ENCODE measurements at places on chromosomes 6 and 20.

DNA sequence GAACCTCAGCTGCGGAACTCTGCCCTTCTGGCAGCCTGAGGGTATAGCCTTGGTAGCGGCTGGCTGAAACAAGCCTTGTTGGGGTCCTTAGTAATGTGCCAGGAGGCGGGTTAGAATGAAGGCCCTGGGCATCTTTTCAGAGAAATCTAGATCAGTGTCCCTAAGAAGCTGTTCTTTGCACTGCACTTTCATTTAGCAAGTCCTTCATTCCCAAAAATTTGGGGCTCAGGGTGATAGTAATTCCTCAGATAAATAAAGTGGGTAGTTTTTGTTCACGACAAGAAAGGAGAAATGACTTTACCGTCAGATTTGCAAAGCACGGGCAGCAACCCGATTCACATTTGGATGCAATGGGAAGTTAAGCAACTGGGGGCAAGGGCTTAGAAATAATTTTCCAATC is 3.2 kb downstream of the INSM1 start:
- no peak for DNase-seq

DNA sequence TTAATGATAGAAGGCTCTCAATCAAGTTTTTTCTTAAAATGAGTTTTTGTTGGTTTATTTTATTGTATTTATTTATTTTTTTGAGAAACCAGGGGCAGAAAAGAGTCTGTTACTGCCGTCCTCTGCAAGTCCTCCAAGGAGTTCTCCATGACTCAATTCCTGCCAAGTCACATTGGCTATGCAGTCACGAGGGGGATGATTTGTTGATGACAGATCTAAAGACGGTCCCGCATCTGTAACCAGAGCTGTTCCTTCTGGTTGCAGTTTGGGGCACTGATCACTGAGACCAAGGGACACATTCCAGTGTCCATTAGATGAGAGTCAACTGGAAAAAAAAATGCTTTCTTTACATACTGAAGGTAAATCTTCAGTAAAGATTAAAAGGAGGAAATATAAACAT is 13.9 kb upstream of the TSHZ2 start:
- no peak for DNase-seq

- DNase-seq = no peak
Measured at GRCh38 chr6:132972971-132973370, 158.6 kb downstream of the RPS12 start.

GRCh38 chr6:29628419-29629281 is 4.3 kb downstream of the GABBR1 start:
- DNase-seq = no peak

DNA sequence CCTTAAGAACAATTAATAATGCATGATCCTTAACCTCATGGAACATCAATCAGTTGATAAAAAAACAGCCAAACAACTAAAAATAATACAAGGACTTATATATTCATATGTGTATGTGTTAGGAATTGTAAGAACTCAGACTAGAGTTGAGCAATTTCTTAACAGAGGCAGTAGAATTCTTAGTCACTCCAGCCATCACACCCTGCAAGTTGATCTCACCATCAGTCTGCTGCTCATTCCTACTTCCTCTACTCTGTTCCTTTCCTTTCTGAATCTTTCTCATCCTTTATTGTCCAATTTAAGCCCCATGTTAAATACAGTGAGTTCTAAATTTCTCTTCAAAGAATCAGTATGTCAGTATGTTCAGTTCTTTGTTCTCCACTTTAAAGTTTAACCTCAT is 2.6 kb downstream of the ZNF165 start:
- no peak for DNase-seq

GRCh38 chr6:168849459-168849858 is 404.2 kb downstream of the THBS2 start:
- no peak for DNase-seq

DNA sequence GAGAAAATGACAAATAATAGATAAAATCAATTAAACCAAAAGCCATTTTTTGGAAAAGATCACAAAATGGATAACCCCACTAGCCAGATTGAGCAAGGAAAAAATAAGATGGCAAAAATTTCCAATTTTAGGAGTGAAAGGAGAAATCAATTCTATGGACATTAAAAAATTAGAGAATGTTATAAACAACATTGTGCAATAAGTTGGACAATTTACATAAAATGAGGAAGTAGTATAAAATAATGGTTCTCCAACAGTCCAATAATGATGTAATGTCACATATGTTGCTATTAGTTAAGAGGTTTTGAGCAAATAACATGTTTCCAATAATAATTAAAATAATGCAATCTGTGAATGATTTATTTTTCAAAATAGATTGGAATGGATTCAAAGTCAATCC is 3.1 kb upstream of the SNAP91 start:
- DNase-seq = no peak

GRCh38 chr20:43921227-43921780 is 6.7 kb downstream of the TOX2 start:
- DNase-seq = no peak

DNA sequence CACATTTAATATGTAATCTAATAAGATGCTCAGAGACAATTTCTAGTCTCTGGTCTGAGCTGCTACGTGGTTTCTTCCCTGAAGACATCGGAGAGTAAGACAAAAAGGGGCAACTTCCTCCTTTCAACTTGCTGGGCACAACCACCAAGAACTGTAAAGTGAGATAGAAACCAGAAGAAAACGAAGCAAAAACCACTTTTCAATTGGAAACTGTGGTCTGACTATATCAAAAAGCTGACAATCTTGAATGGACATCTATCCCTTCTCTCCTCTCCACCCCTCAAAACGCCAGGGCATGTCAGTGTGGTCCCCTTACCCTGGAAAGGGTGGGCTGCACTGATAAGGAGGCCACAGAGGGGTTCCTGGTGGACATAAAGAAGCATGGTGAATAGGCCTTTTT is 269.1 kb downstream of the CD83 start:
- no peak for DNase-seq

GRCh38 chr20:7458459-7458858 is 481.8 kb downstream of the HAO1 start:
- no peak for DNase-seq

DNA sequence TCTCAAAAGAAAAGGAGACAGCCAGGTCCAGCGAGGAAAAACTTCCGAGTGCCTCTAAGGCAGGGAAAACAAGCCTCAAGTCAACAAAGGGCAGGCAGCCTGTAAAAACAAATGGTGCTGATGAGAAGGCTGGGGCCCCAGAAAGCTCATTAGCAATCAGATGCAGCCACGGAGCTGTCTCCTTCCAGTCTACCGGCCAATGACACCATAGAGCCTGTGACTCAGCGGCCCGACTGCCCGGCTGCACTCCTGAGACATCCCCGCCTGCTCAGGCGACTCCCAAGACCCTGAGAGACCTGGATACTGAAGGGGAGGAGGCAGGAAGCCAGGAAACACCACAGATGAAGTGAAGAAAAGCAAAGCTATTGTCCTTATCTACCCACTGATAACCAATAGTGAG is 120.1 kb upstream of the HDDC2 start:
- no peak for DNase-seq

DNA sequence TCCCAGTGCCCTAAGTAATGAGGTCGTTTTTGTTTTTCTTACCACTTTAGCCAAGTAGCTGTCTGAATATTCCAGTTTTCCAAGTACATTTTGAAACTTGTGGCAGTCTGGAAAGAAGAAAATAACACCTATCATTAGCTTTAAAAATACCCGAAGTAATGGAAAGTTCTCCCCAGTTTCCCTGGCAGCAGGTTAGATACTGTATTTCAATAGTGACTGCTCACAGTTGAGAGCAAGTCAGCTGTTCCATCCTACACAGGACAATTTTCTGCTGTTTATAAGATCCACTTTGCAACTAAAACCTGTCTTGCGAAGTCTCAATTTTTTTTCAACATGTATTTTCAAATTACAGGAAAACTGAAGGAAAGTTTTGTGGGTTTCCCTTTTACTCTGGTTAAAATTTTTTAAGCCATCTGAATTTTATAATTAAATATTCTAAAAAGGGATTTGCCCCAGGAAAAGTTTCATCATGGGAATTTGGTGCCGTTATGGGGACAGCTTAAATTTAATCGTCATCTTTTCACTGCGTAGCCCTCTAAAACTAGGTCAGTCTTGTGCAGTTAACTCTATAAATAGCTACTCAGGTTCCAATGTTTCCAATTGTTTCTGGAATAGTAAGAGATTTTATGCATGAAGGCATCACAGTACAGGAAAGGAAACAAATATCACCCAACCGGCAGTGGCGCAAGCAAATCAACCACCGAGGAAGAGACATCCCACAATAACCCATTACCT is 96.9 kb downstream of the MBOAT1 start:
- DNase-seq = no peak

- DNase-seq = no peak
Measured at GRCh38 chr20:48571949-48572847, 255.6 kb downstream of the PREX1 start.

DNA sequence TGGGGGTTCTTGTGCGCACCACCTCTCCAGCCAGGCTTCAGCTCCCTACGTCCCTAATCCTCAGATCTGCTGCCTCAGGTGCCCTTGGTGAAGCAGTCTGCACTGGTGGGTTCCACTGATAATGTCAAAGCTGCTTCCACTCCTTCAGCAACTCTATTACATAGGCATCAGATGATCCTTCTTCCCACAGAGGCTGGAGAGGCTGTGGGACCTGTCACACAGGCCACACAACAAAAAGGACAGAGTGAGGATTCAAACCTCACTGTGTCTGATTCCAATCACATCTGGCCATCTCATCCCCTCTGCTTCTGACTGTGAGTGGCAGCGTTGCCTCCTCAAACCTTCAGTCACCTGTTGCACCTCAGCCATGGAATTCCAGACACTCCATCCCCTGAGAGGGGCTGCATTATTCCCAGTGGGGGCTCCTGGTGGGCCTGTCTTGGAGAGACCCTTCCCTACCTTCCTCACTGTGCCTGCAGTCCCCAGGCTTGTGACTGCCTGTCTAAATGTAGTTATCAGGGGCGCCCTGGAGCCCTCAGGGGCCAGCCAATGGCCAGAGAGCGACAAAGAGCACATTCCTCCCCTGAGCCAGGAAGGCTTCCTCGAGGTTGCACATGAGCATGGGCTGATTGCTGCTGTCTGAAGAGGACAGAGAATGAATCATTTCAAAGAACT is 211.4 kb upstream of the ECI2 start:
- DNase-seq = no peak

- DNase-seq = no peak
Measured at GRCh38 chr6:116307001-116307400, 27.3 kb upstream of the TSPYL1 start.

DNA sequence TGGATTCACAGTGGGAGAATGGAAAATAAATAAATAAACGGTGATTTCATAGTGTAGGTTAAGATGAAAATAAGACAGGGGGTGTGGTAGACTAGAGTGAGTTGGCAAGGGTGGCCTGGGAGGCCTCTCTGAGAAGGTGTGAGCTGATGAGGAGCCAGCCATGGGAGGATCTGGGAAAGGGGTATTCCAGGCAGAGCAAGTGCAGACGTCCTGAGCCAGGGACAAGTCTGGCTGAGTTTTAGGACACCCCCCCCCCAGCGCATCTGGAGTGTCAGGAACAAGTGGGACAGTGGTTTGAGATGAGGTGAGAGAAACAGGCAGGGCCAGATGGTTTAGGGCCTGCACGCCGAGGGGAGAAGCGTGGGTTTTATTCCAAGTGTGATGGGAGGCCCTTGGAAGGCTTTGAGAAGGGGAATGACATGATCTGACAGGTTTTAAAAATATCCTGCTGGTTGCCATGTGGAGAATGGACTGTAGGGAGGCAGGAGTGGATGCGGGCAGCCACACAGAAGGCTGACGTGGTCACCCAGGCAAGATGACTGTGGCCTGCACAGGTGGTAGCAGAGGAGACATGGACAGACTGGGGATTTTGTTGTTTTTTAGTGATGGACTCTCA is 21.1 kb upstream of the CCM2L start:
- DNase-seq = no peak

Measured in cortex of kidney (tissue), 1 donor.